Suppressor macrophage (primary cell): ENCODE measurements at places on chromosomes 13 and 19.

- no peak for DNase-seq
Measured at GRCh38 chr13:60311527-60311926, 85.5 kb upstream of the TDRD3 start.

DNA sequence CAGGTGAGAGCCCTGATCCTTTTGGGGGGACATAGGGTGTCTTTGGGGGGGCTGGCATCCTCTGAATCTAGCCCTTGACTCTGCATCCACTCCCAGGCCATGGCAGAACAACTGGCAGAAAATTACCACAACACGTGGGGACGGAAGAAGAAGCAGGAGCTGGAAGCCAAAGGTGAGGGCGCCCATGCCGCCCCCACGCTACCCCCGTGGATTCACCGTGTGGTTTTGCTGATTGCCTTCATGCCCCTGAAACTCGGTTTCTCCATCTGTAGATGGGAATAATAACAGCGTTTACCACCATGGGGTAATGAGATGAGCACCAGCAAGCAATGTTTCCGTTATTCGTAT is 72.9 kb downstream of the RYR1 start:
- no peak for DNase-seq

DNA sequence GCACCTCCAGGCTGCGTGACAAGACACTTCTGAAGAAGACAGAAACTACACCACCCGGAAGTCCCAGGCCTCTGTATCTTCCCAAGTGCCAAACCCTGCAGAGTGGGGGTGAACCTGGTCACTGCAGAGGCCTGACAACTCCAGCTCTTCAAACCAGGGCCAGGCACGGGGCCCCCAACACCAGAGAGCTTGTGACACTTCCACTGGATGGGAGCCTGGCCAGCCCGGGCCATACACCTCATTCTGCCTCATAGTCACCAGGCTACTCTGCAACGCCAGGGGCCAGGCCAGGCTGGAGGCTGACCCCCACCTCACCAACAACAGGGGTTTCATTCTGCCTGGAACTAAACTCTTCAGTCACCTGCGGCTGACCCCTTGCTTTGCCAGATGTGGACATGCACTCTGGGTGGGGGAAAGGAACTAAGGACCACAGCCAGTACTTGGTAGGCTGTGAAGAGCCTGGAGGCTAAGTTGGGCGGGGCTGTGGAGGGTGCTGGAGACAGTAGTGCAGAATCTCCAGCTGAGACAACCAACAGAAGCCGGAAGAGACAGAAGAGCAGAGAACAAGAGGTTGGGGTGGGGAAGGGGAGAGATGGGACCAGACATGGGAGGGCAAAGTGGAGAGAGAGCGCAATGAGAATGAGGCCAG is 23.0 kb downstream of the TUBA3C start:
- no peak for DNase-seq

GRCh38 chr19:1483131-1483978 is 4.3 kb upstream of the C19orf25 start:
- DNase-seq = no peak

DNA sequence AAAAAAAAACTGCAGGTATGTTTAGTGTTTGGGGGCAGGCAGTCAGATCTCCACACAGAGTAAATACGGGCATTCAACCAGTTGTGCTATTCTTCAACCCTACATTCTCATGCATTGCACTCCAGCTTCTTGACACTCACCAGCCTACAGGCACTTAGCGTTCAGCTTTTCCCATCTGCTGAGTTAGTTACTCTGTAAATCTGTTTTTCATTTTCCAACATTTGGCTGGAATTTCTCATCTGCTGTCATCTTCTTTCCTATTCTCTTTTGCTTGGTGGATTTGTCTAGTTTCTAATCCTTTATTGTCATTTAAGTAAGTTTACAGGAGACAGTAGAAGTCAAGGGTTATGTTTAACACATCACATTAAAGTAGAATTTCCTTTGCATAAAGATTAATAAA is 1318.9 kb downstream of the OLFM4 start:
- no peak for DNase-seq
